ENCODE measurements at places on chromosomes 16 and 17.

DNA sequence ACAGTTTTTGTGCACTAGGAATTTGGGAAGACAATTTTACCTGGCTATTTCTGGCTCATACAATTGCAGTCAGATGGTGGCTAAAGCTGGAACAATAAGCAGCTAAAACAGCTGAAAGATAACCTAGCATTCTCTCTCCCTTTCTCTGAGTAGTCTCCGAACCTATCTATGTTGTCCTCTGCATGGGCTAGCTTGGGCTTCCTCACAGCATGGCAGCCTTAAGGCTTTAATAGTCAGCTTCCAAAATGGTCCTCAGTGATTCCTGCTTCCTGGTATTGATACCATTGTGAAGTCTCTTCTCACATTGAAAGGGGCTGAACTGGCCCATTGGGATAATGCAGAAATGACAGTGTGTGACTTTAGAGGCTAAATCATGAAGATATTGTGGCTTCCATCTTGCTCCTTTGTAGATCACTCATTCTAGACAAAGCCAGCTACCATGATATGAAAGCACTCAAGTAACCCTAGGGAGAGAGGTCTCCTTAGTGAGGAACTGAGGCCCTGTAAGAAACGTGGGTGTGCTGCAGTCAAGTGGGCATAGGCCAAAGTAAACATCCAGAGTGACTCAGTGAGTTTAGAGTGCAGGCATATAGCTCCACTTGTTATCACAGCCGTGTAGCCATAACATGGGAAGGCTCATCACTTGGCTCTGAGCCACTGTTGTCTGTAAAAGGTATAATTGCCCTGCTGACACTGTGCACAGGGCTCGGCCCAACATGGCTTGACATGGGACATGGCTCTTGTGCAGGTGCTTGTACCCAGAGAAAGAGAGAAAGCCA lies 5.5 kb upstream of the VKORC1 start:
- no peak for DNase-seq

- DNase-seq = no peak
Observed at GRCh38 chr16:58013201-58013956, 12.2 kb downstream of the USB1 start.

DNA sequence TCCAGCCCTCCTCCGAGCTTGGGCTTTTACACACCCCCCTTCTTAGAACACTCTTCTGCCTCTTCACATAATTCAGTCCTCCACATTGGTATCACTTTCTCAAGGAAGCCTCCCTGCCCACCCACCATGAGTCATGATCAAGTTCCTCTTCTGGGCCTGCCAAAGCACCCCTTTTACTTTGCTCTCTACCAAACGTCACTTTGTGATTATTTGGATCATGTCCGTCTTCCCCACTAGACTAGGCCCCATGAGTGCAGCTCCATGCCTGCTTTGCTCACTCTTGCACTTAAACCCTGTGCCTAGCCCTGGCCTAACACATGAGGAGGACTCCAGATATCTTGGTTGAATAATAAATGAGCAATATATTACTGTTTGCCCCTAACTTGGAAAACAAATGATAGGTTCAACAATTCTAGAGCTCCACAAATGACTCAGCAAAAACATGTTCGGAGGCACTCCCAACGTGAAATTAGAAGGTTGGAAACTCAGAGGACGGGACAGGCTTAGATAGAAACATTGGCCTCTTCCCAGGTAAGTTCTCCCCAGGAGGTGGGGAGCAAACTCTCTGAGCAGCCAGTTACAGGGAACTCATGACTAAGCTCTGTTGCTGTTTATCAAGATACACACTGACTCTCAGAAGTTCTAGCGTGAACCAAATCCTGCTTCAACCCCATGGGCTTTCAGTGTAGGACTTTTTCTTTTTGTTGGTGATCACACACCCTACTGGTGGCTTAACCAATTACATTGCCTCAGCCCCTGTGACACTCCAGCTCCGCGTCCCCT lies 28.3 kb downstream of the G6PC1 start:
- peak; percentile 29 for DNase-seq

- no peak for DNase-seq
Observed at GRCh38 chr17:19723964-19724363, 7.6 kb upstream of the SLC47A2 start.

DNA sequence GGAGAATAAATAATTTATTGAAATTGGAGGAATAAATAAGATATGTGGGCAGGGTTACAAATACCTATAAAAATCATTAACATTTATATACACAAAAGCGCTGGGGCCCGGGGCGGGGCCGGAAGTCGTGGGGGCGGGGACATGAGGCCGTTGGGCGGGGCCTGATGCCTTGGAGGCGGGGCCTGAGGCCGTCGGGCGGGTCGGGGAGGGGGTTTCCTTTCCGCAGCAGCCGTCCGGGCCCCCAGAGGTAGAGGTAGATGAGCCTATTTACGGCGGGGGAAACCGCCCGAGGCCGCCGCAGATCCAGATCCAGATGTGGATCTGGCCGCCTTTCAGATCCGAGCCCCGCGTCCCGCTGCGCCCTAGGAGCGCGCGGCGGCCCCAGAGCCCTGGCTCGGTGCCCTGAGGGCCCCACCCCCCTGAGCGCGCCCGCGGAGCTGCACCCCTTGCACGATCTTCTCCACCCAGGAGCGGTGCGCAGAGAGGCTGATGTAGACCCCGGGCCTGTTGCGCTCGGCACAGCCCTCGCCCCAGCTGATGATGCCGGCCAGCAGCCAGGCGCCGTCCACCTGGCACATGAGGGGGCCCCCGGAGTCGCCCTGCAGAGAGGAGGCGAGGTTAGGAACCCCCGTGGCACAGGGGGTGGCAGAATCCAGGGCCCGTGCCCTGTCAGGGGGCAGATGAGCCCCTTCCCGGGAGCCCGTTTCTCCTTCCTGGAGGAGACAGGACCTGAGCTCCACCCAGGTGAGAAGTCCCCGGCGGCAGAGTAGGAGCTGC lies 5.1 kb downstream of the PRSS22 start:
- DNase-seq = peak; percentile 53

GRCh38 chr16:30748634-30749445 lies 615 bp downstream of the PHKG2 start:
- DNase-seq = peak; percentile 56

All from BE2C (cell line).